ENCODE measurements at places on chromosomes 4 and X.
A peak's percentile ranks its signal among the peaks of the same experiment; 100 is the strongest.

GRCh38 chr4:8241895-8242696 lies 27.5 kb upstream of the HTRA3 start:
- peak; percentile 97 for DNase-seq

- no peak for DNase-seq
Measured at GRCh38 chrX:44043496-44043895, 70.3 kb upstream of the NDP start.

- DNase-seq = no peak
Measured at GRCh38 chr4:18815779-18816173, 794.2 kb upstream of the LCORL start.

DNA sequence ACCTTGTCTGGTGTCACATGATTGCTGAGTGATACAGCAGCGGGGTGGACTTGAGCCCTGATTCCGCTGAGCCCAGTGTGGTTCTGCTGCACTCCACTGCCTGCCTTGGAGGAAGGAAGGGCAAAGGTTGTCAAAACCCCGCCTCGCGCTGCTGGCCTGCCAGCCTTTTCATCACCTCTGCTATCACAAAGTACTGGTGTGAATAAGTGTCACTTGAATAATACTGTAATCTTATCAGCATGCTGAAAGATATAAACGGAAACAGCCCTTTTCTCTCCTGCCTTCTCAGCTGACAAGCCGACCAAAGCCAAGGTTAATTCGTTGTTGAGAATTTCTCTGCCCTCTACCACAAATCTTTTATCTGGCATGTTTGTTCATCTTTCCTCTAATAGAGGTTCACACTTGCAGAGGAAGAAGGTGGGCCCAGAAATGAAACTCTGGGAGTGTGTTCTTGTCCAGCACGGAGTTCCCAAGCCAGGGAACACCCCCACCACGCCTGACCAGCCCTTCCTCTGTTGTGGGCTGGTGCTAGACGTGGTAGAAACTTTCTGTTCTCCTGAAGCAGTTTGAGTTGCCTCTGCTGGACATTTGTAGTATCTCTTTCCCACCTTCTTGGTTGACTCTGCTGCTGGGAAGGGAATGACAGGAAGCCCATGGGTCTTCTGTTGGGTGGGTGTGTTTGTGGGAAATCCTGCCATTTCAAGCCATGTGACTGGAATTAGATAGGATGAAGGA lies 21.5 kb downstream of the FHDC1 start:
- peak; percentile 35 for DNase-seq

- DNase-seq = no peak
Measured at GRCh38 chr4:174084542-174084941, 198.9 kb downstream of the FBXO8 start.

DNA sequence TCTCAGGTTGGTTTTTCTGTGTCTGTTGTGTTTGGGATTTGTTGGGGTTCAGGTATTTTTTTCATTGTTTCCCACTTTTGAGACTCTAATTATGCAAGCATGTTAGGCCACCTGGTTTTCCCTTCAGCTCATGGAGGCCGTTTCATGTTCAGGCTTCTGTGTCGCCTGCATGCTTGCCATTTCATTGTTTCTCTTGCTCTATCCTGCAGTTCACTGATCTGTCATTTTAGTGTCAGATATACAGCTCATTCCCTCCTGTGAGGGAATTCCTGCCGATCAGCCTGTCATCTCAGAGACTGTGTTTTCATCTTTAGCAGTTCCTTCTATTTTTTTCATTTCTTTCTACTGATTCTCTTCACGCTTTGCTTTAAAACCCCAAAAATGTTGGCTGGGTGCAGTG lies 49.4 kb upstream of the HGFAC start:
- no peak for DNase-seq

DNA sequence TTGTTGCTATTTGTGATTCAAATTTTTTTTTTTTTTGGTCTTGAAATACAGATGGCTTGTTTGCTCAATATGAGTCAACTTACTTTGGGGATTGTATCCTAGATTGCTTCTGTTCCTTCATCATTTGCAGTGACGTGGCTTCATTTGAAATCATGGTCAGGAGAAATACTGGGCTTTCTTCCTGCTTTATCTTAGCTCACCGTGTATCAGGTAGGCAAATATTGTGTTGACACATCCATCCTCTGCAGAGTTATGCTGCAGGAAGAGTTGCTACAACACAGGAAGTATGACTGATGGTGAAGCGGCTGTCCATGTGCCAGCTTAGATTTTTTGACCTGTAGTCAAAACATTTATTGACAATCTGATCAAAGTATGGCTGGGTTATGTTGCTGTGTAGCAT lies 232.2 kb downstream of the C4orf33 start:
- no peak for DNase-seq

DNA sequence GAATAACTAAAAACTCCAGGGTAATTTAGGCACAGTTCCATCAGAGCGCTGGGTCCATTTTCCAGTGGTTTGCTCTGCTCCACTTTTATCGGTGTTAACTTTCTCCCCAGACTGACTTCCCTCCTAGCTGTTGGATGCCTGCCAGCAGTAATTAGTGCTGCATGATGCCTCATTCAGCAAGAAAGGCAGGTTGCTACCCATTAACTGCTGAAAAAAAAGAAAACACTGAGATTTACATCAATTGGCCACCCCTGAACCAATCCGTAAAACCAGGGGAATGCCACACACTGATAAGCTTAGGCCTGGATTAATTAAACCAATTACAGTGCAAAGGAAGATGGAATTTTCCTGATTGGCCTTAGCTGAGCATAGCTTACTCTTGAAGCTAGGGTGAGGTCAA lies 182.4 kb upstream of the CXXC4 start:
- peak; percentile 6 for DNase-seq

Measured in HEK293T (cell line).